ENCODE measurements at places on chromosomes 4 and X. TPM values are rescaled to one million over a fixed set of nuclear protein-coding genes. Genes with fewer than 3 reads are reported as not detected.

The ZNF157 gene
- total RNA-seq, result not detected

GRCh38 chr4:6549890-6550620, 24.9 kb upstream of the MAN2B2 start:
- no peak for DNase-seq

DNA sequence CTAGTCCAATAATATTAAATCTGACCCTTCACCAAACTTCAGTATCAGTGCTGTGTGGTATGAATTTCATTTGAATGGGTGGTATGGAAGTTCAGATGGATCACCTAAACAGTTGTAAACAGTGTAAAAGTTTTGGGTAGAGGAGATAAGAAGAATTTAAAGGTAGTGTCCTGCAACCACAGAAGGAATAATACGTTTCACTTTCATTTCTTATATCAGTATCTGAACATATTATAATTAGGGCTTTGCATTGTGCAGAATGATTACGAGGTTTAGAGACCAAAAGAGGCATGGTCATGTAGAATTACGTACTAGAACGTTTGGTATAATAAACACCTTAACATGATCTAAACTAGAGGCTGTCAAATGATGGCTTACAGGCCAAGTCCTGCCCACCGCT, 116.1 kb downstream of the PDLIM5 start:
- no peak for DNase-seq

DNA sequence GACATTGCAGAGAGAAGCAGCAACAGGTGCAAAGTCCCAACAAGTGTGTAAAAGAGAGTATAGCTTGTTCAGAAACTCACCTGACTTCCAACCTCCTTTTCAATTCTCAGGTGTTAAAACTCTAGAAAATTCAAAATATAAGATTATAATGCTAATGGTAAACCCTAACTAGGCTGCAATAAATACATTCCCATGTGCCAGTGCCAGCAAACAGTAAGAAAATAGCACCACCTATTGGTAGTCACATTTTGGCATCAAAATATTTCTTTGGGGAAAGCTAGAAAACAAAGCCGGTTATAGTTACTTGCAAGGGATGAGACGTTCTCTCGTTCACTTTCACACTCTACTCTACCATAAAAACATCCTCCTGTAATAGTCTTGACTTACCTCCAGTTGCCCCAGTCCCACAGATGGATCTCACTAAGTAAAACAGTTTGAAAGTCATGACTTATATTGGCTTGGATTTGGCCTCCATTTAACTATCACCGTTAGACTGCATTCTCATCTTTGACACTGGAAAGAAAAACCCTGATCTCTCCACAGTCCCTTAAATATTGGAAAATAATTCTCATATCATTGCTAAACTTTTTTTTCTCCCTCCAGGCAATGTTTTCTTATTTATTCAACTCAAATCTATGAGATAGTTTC, 9.6 kb downstream of the BMP3 start:
- DNase-seq, result peak; percentile 63

The RPS6KA6 gene
- 4.2 TPM for total RNA-seq

DNA sequence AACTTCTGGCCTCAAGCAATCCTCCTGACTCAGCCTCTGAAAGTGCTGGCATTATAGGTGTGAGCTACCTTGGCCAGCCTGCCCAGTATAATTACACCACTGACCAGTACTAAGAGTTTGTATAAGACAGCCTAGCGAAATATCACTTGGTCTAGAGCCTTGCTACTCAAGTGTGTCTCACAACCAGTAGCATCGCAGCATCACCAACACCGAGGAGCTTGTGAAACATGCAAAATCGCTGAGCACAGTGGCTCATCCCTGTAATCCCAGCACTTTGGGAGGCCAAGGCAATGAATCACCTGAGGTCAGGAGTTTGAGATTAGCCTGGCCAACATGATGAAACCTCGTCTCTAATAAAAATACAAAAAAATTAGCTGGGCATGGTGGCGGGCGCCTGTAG, 102.0 kb upstream of the GATB start:
- DNase-seq, result peak; percentile 20

The EDA2R gene
- 9.2 TPM for total RNA-seq

The NCAPG gene
- 60.1 TPM for total RNA-seq

DNA sequence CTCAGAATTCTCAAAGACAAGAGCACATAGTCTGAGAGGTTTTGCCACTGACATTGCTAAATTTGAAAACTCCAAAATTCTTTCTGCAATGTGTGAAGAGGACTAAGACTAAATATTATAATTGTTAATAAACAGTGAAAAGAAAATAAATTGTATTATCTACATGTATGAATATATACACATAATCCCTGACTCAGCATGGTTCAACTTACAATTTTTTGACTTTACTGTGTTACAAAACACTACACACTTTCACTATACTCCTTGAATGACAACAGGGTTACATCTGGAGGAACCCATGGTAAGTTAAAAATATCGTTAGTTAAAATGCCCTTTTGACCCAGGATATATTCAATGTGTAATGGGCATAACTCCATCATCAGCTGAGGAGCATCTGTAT, 2017.2 kb upstream of the TENM3 start:
- DNase-seq, result no peak

DNA sequence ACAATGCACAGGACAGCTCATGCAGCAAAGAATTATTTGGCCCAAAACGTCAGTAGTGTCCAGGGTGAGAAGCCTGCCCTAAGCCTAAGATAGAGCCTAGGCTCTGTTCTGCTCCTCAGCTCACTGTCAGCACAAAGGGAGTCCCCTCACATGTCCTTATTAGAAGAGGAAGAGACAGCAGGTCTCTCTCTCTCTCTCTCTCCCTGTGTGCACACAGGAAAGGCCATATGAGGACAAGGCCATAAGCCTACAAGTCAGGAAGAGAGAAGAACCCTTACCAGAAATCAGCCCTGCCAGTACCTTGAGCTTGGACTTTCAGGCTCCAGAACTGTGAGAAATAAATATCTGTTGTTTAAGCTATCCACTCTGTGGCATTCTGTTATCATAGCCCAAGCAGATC, 20.4 kb downstream of the FAM184B start:
- DNase-seq, result no peak

The HSFX3 gene
- not detected for total RNA-seq

- peak; percentile 45 for DNase-seq
These were observed 160.2 kb upstream of the CPEB2 start for GRCh38 chr4:14841801-14842768.

The PTPN13 gene
- total RNA-seq, result 41.6 TPM

GRCh38 chrX:68936608-68937007, 107.8 kb downstream of the EFNB1 start:
- peak; percentile 82 for DNase-seq

- peak; percentile 7 for DNase-seq
These were observed 34.4 kb upstream of the RTL3 start for GRCh38 chrX:78693536-78693935.

The MUC7 gene
- total RNA-seq, result not detected

The SLC49A3 gene
- total RNA-seq, result 11.6 TPM

- DNase-seq, result peak; percentile 83
These were observed 100.1 kb downstream of the REPS2 start for GRCh38 chrX:17046478-17047097.

DNA sequence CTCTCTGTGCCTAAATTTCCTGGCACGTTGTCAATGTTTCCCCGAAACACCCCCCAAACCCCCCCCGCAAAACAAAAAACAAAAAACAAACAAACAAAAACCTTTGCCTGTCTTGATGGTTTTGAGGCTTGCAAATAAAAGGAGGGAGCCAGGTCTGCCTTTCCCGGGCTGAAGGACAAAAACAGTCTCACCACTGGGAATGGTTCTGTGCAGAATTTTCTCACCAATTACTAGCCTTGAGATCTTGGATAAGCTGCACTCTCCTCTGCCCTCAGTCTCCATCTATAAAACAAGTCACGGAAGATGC, 15.5 kb downstream of the NKX3-2 start:
- DNase-seq, result no peak

The GAB3 gene
- 1.2 TPM for total RNA-seq

GRCh38 chr4:99651016-99651769, 6.4 kb downstream of the C4orf54 start:
- DNase-seq, result no peak

The AFF2 gene
- total RNA-seq, result 6.6 TPM

DNA sequence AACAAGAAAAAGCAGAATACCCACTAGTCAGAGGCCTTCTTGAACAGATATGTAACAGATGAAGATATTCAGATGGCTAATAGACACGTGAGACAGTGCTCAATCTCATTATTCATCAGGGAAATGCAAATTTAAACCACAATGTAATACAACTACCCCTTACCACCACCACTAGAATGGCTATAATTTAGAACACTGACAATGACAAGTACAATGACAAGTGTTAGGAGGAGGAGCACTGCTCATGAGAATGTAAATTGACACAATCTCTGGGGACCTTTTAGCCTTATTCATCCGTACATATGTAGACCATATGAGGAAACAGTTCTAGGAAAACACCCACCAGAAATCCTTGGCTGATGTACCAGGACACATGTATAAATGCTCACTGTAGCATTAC, 13.1 kb downstream of the ZNF81 start:
- no peak for DNase-seq

The NUDT10 gene
- total RNA-seq, result 0.63 TPM

DNA sequence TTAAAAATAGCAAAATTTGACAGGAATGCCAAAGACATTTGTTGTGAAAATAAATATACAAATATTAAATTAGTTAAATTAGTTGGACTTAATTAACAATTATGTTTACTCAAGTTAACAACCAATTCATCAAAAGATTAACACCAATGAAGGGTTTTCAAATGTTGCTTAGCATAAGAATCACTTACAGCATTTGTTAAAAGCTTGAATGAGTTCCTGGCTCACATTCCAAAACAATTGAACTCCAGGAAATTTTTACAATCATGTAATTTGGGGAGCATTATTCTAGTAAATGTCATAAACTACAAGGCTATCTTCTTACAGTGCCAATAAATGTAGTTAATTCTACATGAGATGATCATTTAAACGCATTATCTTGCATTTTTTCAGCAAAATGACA, 249.7 kb upstream of the MAGEB2 start:
- no peak for DNase-seq

- no peak for DNase-seq
These were observed 40.2 kb downstream of the ACTRT1 start for GRCh38 chrX:128012015-128012414.

The FRMD7 gene
- not detected for total RNA-seq

GRCh38 chrX:124217304-124218251, 114.9 kb upstream of the TEX13D start:
- no peak for DNase-seq

- peak; percentile 78 for DNase-seq
These were observed 1.3 kb downstream of the AFF1 start for GRCh38 chr4:86935853-86936733.

The PIM2 gene
- 5.0 TPM for total RNA-seq

The DOCK11 gene
- total RNA-seq, result 60.8 TPM

- DNase-seq, result no peak
These were observed 44.9 kb downstream of the MMRN1 start for GRCh38 chr4:89939546-89939945.

DNA sequence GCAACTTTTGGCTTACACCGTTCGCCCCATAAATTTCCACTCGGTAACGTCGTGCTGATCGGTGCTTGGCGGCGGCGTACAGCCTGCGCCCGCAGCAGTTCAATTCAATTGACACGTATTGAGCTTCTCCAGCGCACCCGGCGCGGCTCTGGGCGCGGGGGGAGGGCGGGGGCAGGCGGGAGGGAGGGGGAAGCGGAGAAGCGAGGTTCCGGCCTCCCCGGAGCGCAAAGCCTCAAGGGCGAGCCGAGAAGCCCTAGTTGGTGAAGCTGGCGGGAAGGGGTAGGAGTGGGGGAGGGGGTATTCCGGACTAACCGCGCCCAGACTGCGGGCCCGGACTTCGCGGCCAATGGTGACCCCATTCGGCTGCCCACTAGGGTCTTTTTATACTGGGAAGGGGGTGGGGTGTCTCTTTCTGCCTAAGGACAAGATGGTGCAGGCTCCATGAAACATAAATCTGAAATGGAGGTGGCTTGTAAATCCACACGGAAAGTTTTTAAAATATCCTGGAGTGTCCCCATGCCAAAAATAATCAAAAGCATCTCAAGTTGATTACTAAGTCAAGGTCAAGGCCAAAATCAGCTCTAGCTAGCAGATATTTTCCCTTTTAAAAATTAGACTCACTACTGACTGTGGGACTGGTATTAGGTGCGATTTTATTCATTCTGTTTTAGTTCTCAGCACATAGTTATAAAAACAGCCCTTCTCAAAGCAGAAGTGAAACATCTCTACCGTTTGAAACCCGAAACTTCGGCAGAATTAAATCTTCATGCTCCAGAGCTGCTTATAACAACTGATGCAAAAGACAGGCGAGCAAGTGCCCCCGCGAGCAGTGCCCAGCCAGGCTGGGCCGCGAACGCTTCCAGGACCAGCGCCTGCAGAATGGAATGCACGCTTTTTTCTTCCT, 1.5 kb upstream of the BCOR start:
- DNase-seq, result no peak

GRCh38 chr4:1211371-1211770, 37.6 kb downstream of the CTBP1 start:
- DNase-seq, result no peak

The TEX13C gene
- total RNA-seq, result not detected

GRCh38 chr4:174613979-174614378, 91.7 kb upstream of the HPGD start:
- DNase-seq, result no peak

GRCh38 chrX:66262807-66263206, 98.8 kb downstream of the HEPH start:
- no peak for DNase-seq

- no peak for DNase-seq
These were observed 51.9 kb upstream of the PAQR3 start for GRCh38 chr4:78990938-78991810.

The DOK7 gene
- not detected for total RNA-seq

DNA sequence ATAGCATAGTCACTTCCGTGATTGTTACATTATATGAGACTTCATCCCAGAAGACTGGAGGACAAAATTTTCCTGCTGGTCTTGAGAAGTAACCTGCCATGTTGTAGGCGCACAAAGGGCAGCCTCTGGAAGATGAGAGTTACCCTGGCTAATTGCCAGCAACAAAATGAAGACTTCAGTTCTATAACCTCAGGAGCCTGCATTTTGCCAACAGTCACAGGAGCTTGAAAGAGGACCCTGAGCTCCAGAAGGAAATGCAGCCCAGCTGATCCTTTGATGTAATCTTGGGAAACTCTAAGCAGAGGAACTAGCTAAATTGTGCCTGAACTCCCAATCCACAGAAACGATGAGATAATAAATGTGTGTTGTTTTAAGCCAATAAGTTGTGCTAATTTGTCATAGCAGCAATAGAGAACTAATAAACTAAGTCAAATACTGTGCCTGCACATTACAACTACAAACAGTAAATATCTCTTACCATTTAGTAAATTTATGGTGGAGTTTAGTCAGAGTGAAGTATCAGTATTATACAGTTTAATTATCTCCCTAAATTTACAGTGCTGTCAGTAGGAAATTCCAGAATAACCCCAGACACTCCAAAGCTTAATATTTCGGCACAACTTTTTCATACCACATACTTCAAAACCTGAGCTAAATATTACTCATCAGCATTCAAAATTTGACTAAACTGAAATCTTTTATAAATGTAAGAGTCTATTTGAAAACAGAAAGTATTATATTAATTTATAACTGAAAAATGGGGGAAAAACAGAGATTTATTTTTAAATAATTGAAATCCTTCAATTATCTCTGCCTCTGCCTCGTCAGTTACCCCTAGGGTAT, 90.1 kb upstream of the MAPK10 start:
- peak; percentile 6 for DNase-seq

- no peak for DNase-seq
These were observed 15.8 kb upstream of the SPANXC start for GRCh38 chrX:141258080-141258479.

- DNase-seq, result peak; percentile 56
These were observed 6.2 kb upstream of the OSTC start for GRCh38 chr4:108644237-108644636.

All from fibroblast of the aortic adventitia (primary cell).